ENCODE measurements at places on chromosomes 2 and 18.

- DNase-seq: no peak
Observed at GRCh38 chr2:222747526-222748160, 76.2 kb downstream of the MOGAT1 start.

- no peak for DNase-seq
Observed at GRCh38 chr2:175431101-175431946, 249.8 kb upstream of the ATP5MC3 start.

- DNase-seq: no peak
Observed at GRCh38 chr18:77597726-77598125, 348.1 kb downstream of the GALR1 start.

GRCh38 chr2:124315221-124315880, 290.3 kb downstream of the CNTNAP5 start:
- no peak for DNase-seq

DNA sequence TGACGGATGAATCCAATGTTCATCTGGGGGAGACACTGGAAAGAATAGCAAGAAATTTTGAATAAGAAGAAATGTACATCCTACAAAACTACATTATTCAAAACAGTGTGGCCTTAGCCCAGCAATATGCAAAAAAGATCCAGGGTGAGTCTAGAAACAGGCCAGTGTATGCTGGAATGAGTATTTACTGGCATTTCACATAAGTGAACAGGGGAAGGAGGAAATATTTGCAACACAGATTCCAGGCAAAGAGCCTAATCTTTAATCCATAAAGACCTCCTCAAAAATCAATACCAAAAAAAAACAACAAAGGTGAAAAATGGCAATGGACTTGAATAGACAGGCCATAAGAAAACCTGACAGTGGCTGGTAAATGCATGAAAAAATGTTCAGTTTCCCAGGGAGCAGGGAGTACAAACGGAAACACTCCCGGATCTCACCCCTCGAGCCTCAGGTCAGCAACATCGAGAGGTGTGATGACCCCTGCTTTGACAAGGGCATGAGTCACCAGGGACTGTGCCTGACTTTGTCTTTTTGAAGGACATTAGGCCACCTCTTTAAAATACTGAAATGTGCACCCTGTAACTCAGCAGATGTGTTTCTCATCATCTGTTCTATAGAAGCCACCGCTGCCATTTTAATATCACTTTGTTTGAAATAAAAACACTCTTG, 12.7 kb upstream of the GPC1 start:
- no peak for DNase-seq

DNA sequence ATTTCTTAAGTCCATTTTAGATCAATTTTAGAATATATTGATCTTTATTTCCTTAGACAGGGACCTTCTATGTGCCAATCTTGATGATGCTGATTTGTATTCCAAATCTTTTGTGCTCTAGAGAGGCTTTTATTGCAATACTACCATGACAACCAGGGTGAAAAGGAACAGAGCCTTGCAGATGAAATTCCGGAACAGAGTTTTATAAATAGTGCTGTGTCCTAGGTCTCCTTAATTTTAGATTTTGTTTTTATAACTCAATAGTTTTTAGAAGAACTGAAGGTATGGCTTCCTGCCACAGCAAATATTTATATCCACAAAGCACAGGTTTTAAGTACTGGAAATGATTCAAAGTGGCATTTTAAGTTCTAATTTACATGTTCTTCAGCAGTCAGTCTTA, 160.2 kb downstream of the PMAIP1 start:
- no peak for DNase-seq

DNA sequence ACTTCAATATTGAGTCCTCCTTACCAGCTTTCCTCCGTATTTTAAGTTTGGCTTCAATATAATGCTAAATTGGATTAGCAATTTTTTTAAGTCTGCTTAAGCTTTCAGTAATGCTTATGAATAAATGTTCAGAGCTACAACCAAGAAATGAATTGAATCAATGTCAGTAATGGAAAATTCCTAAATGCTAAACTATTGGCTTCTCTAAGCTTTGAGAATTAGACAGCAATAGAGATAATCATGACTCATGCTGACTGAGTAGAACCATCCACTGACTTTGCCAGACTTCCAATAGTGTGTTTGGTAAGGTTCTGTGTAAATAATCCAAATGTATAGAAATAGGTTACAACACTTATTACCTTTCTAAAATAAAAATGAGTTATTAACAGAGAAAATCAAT, 8.9 kb upstream of the PDE1A start:
- no peak for DNase-seq

- DNase-seq: no peak
Observed at GRCh38 chr2:223368481-223368880, 233.7 kb downstream of the SCG2 start.

Measured in activated T-helper 2 cell treated with anti-CD3 and anti-CD28 coated beads, Interferon-gamma antibody, Interleukin-2, Interleukin-4, amounts not matched to agents 10 μg/mL and 5 μg/mL and 100 μg/mL, durations not matched to agents 14 hours and 24 hours and 36 hours (primary cell).